ENCODE measurements at places on chromosomes 1 and 21.
A peak's percentile ranks its signal among the peaks of the same experiment; 100 is the strongest.

DNA sequence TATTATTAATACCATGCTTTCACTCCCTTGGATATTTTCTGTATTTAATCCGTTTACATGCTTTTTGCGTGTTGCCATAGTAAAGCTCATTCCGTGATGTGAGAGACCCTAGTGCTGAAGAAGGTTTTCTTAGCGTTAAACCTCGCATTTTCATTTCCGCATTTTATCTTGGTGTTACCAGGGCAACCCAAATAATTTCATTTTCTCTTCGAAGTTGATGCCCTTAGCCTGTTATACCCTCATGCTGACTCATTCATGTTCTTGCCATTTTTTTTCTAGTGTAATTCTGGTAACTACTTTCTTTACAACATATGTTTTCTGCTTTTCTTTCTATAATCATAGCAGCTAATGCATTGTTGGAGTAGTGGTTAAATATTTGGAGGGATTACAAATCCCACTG, 37.2 kb downstream of the LRRC8C start:
- no peak for DNase-seq

- DNase-seq = peak; percentile 43
Observed at GRCh38 chr1:68051475-68051874, 1.0 kb upstream of the DIRAS3 start.

DNA sequence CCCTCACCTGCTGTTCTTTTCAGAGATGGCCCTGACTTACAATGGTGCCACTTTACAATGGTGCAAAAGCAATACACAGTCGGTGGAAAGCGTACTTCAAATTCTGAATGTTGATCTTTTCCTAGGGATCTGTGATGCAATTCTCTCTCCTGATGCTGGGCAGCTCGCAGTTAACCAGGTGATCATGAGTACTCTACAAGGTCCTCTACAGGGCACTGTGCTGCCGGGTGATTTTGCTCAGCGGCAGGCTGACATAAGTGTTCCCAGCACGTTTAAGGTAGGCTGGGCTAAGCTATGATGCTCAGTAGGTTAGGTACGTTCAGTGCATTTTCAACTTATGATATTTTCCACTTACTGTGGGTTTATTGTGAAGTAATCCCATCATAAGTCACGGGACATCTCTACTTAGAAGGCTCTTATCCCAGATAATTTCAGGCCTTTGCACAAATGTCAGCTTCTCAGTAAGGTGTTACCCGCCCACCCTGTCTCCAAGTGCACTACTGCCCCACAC, 126.5 kb downstream of the KCNN3 start:
- DNase-seq = no peak

DNA sequence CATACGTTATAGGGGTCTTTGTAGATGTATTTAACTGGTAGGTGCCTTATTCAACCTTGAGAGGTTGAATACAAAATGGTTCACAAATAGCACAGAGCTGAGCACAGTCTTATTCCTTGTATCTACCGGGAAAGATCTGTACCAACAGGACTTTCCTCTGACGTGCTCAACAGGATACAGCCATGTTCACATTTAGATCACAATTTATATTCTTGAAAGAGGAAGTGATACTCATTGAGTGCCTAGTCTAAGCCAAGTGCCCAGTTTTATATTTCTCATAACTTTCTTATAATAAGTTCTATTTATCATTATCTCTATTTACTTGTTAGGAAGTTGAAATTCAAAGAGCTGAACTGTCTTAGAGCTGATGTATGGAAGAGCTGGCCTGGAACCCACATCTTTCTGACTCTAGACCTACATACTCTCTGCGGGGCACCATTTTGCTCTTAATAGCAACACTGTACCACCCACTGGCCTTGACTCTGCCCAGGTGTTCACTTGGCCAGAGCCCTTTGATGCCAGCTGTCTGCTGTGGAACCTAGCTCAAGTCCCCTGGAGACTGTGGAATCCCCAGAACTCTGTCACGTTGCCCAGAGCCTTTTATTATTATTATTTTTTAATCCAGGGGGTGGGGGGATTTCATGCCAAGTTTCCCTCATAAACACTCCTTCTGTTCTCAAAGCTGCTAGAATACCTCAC, 156.2 kb downstream of the TPR start:
- DNase-seq = no peak

GRCh38 chr1:51464828-51465227, 54.2 kb downstream of the EPS15 start:
- no peak for DNase-seq

DNA sequence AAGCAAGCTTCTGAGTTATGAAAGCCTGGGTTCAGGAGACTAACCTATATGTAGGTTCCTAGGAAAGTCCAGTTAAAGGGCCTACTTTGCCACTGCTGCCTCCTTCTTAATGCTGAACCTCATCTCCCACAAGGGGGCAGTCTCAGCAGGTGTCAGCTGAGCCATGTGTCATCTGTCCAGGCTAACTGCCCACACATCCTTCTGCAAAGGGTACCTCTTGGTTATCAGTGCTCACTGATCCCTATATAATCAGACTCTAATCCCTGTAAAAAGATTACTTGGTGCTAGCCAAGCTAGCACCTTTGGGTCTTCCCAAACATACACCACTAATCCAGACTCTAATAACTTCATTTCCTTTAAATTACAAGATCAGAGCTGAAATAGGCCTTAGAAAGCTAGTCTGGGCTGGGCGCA, 9.0 kb downstream of the PRDX1 start:
- DNase-seq = peak; percentile 50

DNA sequence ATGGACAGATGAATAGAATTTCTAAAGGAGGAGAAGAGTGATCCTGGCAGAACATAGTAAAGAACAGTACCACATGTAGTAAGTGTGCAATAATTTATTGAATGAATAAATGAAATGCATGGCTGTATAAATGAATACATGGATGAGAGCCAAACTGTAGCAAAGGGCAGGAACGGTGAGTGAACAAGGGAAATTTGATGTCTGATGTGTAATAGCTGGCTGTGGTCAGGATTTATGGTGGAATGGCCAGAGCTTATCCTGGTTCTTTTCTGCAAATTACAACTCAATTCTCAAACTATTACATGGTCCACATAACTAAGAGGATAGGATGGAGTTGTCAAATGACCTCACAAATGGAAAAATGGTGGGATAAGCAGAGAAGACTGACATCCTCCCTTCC, 43.2 kb upstream of the ARHGAP29 start:
- DNase-seq = no peak

- no peak for DNase-seq
Observed at GRCh38 chr1:31564606-31564989, 11.7 kb upstream of the TINAGL1 start.

- no peak for DNase-seq
Observed at GRCh38 chr1:232378266-232379062, 251.5 kb downstream of the SIPA1L2 start.

DNA sequence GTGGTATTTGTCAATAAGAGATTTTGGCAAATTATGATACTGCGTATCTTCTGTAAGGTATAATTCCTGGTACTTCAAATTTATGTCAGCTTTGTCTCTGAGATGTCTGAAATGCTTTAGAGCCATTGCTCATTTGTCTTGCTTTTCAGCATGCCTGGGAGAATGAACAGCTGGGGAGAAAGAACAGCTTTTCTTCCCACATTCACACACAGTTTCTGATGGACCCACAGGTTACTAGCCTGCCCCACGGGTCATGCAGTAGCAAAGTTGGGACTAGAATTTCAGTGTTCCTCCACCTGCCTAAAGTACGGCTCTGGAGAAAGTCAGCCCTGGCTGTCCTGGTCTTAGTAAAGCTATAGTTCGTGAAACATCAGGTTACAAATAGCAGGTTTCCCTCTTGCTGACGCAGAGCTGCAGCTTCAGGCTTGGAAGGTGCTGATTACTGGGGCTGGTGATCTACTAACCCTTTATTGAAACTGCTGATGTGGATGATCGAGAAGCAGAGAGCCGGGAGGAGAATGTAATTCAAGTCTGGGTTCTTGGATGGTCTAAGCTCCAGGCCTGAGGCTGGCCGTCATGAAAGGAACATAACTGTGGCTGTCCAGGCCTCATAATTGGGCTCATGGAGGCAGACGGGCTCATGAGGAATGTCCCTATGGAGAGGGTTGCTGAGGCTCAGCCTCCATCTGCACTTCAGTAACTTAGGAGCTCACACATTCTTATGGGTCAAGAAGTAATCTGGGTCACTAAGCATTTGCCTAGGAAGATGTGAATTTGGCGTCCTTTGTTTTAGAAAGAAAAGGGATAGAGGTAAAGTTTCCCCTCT, 12.4 kb downstream of the GALNT2 start:
- no peak for DNase-seq

DNA sequence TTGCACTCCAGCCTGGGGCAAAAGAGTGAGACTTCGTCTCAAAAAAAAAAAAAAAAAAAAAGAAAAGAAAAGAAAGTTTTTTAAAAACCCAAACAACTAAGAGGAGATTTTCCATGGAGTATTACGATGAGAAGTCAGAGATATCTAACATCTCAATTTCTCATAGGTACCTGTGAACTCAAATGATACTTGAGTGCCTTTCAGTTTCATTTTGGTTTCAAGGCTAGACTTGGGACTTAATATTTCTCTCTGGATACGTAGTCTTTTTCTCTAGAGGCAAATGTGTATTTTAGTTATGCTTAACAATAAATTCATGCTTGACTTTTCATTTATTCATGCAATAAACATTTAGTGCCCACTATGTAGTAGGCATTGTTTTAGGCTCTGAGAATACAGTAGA, 15.0 kb downstream of the ZYG11B start:
- DNase-seq = no peak

DNA sequence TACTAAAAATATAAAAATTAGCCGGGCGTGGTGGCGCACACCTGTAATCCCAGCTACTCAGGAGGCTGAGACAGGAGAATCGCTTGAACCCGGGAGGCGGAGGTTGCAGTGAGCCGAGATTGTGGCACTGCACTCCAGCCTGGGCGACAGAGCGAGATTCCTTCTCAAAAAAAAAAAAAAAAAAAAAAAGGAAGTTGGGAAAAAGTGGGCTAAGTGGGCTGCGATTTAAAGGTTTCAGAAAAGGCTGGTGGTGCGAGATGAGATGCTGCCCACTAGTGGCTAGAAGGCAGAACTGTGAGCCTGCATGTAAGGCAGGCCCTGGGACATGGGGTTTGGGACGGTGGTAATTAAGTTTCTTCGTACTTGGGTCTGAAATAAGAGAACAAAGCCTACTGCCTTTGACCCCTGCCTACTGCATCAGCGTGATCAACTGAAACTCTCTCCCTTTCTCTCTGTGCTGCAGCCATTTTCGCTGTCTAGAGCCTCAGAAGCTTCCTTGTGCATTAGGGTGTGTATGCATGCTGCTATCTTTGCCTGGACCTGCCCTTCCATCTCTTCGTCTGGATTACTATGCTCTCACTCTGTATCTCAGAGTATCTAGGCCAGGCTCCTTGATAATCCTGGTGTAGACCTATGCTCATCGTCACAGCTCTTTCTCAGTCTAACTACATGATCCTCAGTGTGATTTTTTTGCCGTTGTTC, 12.4 kb downstream of the FMOD start:
- DNase-seq = peak; percentile 36

DNA sequence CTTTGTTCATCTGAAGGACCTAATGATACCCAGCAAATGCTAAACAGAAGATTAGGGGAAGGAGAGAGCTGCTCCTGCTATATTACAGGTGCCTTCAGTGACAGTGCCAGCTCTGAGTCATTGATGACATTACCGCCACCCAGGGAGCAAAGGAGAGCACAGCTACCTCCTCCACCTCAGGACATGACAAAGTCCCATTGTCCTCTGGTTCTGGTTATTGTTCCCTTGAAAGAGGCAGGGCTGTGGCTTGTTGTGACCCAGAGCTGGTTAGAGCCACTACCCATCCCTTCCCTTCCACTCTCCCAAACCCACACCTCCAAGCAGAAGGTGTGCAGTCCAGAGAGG, 363.5 kb upstream of the DUSP10 start:
- DNase-seq = no peak

- DNase-seq = no peak
Observed at GRCh38 chr1:96427616-96428015, 294.0 kb upstream of the PTBP2 start.

GRCh38 chr1:207412845-207413244, 41.3 kb upstream of the CR2 start:
- DNase-seq = no peak

DNA sequence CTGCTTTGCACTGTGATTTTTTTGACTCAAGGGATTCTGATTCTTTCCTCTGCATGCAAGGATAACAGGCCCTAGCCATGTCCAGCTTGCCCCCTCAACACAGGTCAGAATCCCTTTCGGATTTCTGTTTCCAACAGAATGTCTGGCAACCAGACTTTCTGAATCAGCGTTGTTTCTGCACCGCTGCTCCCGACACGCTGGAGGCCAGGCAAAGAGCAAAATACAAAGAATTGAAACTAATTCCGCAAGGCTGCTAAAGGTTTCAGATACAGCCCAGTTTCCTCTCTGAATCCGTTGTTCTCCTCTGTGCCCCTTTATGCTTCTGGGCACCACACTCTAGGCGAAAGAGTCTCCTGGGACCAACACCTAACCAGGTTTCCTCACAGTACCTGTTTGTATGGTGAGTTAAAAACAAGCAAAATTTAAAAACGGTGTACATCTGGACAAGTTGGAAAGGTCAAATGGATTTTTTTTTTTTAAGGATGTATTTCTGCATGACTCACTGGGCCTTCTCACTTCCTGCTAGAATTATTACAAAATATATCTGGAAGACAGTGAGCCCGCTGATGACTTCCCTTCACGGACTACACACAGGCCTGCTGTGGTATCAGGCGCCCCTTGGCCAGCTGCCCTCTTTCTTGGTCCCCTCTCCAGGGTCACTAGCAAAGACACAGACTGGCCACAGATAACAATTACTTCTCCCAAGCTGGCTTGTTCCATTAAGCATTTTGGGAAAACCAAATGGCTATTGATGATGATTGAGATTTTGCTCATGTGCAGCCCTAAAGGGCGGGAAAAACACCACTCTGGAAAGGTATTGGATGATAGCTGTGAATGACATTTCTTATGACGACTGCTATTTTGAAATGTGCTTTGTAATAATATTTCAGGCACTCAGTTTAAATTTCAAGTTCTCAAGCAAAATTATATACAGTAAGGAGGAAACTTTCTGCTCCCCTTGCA, 118.3 kb downstream of the TGFB2 start:
- DNase-seq = no peak

GRCh38 chr1:209675565-209676154, 448 bp downstream of the G0S2 start:
- no peak for DNase-seq

DNA sequence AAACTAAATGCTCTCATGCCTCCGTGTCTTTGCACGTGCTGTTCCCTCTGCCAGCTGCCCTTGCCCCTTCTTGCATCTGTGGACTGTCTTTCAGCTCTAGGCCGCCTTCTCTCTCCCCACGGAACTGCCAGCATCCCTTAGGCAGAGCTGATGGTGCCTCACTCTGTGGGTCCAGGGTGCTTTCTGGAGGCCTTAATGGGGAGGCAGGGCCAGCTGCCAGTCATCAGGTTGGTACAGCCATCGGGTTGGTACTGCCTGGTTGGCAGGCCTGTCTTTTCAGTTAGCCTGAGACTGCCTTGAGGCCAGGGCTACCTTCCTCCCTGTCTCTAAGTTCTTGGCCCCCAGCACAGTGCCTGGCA, 61.4 kb upstream of the TARBP1 start:
- DNase-seq = no peak

DNA sequence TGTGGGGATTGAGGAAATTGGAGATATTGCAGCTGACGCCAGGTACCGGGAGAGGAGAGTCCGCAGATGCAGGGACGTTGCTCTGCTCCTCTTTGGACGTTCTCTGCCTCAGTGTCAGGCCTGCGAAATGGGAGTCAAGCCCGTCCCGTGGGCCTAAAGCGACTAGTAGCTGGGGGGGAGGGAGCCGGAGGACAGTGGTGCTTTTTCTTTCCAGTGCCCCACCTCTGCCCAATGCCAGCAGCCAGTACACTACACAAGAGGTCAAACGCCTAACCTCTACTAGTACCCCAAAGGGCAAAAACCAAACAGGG, 413.6 kb upstream of the ESRRG start:
- no peak for DNase-seq
